ENCODE measurements at places on chromosomes 7 and 10.

DNA sequence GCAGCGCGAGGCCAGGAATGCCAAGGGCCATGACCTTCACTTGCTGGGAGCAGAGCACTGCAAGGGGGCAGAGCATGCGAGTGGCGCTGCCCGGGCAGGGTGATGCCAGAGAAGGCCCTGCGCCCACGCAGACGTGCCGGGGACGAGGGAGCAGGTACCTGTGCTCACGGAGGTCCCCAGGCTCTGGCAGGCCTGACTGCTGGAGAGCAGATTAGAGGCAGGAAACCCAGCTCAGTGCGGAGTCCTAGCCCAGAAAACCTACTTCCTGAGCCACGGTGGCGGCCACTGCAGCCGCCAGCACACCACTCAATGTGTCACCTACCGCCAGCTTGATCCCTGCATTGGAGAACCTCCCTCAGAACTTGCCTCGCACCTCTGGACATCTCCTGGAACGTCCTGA, 148.4 kb downstream of the MAD1L1 start:
- DNase-seq, result no peak

DNA sequence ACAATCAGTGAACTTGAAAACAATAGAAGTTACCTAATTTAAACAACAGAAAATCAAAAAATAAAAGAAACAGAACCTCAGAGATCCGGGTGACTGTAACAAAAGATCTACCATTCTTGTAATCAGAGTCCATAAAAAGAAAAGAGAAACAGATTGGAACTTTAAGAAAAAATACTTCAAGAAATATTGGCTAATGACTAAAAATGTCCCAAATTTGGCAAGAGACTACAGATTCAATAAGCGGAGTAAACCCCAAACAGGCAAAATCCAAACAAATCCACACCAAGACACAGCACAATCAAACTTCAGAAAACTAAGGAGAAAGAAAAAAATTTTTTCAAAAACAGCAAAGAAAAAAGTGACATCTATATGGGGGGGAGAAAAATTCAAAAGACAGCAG, 15.1 kb downstream of the GSAP start:
- DNase-seq, result peak; percentile 69

DNA sequence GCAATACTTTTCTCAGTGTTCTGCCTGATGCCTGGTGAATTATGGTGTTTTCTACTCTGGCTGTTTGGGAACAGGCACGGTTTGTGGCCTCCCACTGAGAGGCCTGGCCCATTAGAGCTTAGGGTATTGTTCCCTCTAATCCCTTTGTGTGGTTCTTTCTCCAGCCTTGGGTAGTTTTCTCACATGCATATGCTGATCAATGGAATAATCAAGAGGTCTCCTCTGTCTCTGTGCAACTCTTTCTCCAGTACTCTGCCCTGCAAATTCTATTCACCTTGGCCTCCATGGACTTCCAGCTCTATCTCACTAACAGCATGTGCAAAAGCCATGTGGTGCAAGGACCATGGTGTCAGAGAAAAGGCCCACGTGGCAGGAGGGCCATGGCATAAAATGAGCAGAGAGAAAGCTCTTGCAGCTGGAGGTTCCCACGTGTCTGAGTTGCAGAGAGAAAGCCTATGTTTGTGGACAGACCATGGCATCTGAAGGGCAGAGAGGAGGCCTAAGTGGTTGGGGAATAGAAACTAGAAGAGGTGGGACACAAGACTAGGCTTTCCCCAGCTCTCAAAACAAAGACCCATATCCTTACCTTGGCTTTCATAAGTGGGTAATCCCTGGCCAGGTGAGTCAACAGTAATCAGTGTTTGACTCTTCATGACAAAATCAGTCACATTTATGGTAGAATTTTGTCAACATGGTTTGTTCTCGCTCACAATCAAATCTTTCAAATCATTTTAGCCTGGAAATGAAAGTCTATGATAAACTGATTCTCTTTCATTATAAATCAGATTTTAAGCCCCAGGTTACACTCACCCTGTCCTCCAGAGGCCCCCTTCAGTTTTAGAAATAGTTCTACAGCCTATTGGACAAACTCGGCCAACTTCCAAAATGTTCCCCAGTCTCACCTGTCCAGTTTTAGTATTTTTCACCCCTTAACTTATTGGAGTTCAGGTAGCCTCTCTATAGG, 17.3 kb downstream of the OPALIN start:
- DNase-seq, result no peak

DNA sequence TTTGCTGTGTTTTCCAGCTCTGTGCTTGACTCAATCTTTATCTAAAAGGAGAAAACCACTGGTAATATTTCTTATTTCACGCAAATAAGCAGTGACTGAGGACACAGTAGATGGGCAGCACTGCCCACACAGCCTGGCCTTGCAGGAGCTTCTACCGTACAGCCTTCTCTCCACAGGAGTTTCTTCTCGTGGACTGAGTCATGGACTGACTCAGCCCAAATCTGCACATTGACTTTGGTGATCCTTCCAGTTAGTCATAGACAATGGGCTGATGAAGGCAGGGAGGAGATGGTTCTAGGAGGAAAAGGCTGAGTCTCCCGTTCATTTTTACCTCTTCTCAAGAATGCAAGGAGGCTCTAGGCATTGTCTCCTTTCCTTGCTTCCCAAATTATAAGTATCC, 200.7 kb downstream of the RAPGEF5 start:
- peak; percentile 17 for DNase-seq

GRCh38 chr10:117148284-117148683, 10.2 kb upstream of the VAX1 start:
- no peak for DNase-seq

DNA sequence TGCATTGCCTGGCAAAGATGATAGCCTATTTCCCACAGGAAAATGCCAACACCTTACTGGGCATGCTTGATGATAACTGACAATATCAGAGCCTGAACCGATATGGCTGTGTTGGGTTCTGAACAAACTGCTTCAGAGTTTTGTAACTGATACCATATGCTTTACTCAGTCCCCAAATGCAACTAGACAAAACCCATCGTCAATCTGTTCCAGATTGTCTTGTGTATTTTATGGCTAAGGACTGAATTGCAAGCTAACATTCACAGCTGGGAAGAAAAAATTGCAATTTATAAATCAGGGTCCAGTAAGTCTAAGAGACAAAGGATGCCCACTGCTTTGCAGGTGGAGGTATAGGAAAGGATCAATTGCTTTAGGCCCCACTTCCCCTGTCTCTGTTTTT, 116.8 kb upstream of the WNT16 start:
- no peak for DNase-seq

DNA sequence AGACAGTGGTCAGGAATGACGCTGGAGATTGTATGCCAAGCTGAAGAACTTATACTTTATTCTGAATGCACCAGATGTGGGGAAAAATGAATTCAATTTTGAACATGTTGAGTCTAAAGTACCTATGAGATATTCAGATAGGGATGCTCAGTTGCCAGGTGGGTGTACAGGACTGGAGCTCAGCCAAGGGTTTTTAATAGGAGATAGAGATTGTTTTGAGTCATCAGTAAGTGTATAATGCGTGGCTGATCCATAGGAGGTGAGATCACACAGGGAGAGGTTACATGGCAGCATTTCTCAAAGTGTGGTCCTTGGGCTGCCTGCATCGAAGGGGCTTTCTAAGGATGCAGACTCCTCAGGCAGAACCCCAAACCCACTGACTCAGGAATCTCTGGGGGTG, 6.8 kb upstream of the HIPK2 start:
- no peak for DNase-seq

DNA sequence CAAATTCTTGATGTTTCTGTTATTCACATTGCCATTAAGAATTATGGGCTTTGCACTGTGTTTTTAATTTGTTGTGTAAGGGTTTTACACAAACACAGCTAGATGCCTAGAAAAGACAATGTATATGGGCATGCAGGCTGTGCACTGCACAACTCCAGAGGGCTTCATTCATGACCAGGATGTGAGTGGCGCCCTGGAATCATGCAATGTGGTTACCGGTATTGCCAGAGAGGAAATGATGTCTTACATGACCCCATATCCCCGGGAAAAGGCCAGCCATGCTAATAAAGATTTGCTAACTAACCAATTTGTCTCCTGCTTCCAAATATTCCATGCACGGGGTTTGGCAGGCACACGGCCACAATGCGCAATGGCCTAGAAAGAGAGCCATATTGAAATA, 16.9 kb downstream of the KCNMA1 start:
- DNase-seq, result peak; percentile 57

GRCh38 chr7:89133819-89134218, 338.3 kb upstream of the TEX47 start:
- DNase-seq, result no peak

DNA sequence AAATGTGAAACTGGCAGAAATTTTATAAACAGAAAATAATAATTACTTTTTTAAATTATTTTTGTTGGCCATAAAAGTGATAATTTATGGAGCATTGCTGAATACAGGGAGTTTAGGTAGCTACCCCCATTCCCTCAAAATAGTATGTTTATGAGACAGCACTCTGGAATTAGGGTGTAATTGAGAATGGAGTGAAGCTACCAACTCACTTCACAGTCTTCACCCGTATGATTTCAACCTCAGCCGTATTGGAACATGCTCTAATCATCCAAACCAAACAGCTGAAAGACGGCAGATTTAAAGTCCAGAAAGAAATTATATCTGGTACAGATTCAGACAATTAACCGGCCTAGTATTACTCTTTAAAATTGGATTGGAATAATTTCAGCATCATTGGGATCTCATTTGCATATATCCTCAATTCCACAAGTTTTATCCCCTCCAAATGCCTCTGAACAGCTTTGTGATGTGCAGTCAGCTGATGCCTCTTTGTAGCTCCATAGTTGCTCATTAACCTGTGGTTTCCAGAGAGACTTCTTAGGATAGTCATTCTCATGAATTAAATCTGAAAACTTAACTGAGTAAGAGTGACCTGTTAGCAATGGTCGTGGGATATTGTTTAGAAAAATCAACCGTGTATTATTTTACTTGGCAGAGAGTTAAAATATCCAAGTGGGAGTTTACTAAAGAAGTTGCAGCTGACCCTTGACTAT, 59.1 kb upstream of the GJD4 start:
- DNase-seq, result no peak

GRCh38 chr7:105027176-105027853, 13.3 kb downstream of the KMT2E start:
- no peak for DNase-seq

GRCh38 chr10:49596493-49596809, 13.7 kb upstream of the SLC18A3 start:
- no peak for DNase-seq

DNA sequence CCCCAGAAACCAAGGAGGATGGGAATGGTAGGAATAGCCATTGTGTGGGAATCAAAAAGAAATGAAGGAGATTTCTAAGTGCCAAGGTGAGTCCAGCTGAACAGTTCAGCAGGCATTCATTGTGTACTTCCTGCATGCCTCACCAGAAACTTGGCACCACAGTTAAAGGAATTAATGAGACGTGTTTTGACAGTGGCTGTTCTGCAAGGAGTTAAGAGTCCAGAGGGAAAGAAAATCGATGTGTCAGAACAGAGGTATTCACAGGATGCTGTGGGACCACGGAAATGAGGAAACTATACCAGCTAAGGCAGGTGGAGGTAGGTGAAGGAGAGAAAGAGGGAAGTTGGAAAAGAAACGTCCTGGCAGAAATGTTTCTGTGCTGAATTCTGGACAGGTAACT, 78.1 kb downstream of the PRKCQ start:
- no peak for DNase-seq

GRCh38 chr10:58932126-58932525, 244.3 kb upstream of the PHYHIPL start:
- no peak for DNase-seq

DNA sequence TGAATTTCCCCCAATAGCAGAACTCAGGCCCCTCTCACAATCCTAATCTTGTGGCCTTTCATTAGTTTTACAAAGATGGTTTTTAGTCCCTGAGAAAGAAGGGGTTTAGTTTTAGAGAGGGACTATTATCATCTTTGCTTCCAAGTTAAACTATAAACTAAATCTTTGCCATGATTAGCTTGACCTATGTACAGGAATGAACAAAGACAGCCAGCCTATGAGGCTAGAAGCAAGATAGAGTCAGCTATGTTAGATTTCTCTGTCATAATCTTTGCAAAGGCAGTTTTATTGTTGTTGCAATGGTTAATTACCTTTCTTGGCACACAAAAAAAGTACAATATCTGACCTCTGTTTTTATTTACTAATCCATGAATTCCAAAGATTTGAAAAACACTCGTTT, 19.1 kb downstream of the RNF133 start:
- no peak for DNase-seq

DNA sequence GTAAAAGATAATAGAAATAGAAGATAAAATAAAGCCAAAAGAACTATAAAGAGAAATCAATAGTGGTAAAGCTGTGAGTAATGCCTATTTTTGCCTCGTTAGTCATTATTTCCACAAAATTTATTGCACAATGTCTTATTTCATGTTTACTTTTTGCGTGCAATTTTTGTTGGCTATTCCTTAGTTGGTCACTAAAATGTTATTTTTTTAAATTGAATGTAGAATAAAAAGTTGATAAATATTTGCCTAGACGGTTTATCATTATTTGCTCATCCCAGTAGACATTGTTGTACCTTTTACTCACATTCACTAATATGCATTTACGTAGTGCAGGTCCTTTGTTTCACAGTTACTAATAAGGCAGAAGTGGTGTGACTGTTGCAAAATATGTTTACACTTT, 227.8 kb upstream of the BMPER start:
- peak; percentile 23 for DNase-seq

GRCh38 chr7:71480791-71481190, 348.8 kb downstream of the GALNT17 start:
- DNase-seq, result no peak

DNA sequence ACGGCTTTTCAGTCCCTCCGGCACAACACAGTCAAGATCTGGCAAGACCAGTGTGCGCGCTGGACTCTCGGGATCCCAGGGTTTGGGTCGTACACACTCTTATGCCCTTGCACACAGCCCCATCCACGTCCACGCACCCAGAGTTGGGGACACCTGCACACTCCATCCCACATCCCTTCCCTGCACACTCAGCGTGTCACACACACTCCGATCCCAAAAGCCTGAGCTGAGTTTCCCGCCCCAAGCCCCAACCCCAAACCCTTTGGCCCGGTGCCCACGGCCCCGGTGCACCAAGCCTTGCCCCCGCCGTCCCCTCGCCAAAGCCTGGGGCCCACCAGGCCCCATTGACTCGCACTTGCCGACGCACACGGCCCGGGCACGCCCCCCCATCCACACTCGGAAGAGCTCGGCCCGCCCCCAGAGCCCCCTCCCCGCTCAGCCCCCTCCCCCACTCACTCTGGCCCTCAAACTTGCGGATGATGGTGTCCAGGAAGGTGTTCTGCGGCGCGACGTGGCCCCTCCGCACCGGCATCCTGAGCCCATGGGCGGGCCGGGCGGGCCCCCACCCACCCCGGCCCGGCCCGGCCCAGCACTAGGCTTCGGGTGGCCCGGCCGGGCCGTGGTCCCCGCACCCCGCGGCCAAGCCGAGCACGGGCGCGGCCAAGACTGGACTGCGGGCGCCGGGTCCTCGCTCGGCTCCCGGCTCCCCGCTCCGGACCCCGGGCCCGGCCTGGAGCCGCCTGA, 567 bp downstream of the KCNH2 start:
- DNase-seq, result no peak

Data from inflammatory macrophage treated with lipopolysaccharide for 4 hours (primary cell).